ENCODE measurements at places on chromosomes 12 and 14. TPM values are rescaled to one million over a fixed set of nuclear protein-coding genes. Genes with fewer than 3 reads are reported as not detected.

Gene TAS2R19
- total RNA-seq: 0.65 TPM

Gene FERMT2
- total RNA-seq: 13.5 TPM

Gene ATL1
- 1.6 TPM for total RNA-seq

Gene NANOG
- under 0.01 TPM for total RNA-seq

Measured in airway epithelial cell (primary cell).